ENCODE measurements at places on chromosomes 6 and 20.

- no peaks in the 10 kb centered on the region for H3K4me1 ChIP-seq
- no peak overlapping the region for H3K4me3 ChIP-seq
- H3K27ac ChIP-seq, result no peak overlapping the region
- DNase-seq, result peak; percentile 13
These were observed 855.8 kb downstream of the HACE1 start for GRCh38 chr6:104003803-104004516.

DNA sequence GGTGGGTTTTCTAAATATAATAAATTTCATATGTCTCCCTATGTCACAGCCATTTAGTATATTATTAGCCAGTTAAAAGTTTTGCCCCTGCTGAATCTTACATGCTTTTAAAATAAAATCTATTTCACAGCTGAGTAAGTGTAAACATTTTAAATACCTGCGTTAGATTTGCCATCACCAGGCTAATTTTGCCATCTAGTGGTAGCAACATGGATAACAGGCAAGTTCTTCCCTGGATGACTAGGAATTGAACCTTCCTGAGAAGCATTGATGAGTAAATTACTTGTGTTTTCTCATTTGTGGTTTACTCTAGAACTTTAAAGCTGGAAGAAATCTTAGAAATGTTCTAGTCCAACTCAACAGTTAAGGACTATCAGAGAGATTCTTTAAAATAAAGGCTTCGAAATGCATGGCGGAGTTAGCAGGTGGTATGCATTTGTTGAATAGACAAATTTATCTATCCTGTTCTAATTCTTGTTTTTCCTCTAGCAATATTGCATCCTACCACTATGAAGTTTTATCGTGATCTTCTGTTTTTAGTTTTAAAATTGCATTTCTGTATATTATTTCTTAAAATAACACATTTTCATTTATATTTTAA lies 2.6 kb downstream of the PRSS35 start:
- 0 out of 2 replicates have a peak, but pooled peaks cover 14% of the 10 kb centered on the region for H3K4me1 ChIP-seq
- peak; percentile 29 for DNase-seq

DNA sequence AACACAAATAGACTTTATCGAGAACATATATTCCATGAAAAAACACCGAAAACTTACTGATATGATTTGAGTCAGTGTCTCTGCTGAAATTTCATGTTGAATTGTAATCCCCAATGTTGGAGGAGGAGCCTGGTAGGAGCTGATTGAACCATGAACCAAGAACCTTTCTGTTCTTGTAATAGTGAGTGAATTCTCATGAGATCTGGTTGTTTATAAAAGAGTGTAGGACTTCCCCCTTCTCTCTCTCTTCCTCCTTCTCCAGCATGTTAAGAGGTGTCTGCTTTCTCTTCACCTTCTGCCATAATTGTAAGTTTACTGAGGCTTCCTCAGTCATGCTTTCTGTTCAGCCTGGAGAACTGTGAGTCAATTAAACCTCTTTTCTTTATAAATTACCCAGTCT lies 1289.3 kb upstream of the CITED2 start:
- H3K36me3 ChIP-seq, result no peaks in the 10 kb centered on the region
- H3K27me3 ChIP-seq, result no peaks in the 10 kb centered on the region
- DNase-seq, result no peak
- no peaks in the 10 kb centered on the region for H3K4me1 ChIP-seq
- no peak overlapping the region for H3K4me3 ChIP-seq

DNA sequence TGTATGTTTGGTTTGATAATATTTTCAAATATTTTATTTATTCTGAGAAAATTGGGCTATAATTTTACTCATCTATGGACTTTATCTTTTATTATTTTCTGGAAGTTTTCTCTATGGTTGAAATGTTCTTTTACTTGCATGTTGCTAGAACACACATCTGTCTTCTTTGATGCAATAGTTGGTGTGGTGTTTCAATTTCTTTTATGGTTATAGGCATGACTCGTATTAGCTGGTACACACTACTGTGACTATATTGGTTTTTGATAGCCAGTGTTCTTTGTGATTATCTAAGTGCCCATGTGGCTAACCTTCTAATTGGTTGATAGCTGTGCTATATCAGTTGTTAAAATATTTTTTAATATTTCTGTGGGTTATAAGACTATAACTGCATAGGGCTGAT lies 1343.3 kb upstream of the GJE1 start:
- no peak for DNase-seq
- H3K27me3 ChIP-seq, result no peaks in the 10 kb centered on the region
- H3K4me1 ChIP-seq, result no peaks in the 10 kb centered on the region
- no peak overlapping the region for H3K27ac ChIP-seq

DNA sequence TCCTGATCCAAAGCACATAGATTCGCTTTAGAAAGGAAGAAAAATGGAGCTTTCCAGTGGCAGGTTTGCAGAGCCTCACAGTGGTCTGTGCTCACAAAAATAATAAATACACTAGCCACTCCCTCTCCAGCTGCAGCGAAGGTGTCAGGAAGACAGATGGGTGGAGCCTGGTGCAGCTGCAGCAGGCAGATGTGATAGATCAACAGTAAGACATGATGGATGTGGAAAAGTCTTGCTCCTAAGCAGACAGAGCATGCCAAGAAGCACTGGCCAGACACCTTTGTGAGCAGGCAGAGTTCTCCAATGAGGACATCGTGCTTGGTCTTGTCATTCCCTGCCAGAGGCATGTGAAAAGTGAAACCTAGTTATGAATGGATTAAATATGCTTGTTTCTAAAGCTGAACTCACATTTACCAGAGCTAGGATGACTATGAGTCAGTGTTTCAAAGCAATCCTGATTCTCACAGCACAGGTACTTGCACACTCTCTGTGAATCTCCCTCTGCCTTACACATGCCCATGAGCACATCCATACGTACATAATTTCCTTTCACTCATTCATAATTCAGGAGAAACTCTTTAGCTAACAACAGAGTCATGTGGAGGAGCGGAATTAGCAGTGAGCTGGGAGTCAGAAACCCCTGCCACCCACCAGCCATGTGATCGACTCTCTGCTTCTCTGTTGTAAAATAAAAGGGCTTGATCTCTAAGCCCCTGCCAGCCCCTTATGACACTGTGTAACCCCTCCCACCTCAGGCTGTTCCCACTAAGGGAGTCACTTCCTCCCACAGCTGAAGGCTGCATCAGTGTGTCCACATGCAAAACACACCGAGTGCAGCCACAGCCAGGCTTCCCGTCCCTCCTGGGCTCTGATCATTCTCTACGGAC lies 111.2 kb downstream of the SCML4 start:
- no peaks in the 10 kb centered on the region for H3K36me3 ChIP-seq
- no peak for DNase-seq
- H3K27ac ChIP-seq, result no peak overlapping the region
- H3K27me3 ChIP-seq, result peaks cover 18% of the 10 kb centered on the region
- no peaks in the 10 kb centered on the region for H3K4me1 ChIP-seq
- no peak overlapping the region for H3K4me3 ChIP-seq

- no peak overlapping the region for H3K27ac ChIP-seq
- no peak overlapping the region for H3K4me3 ChIP-seq
- H3K36me3 ChIP-seq, result no peaks in the 10 kb centered on the region
- DNase-seq, result no peak
- no peaks in the 10 kb centered on the region for H3K4me1 ChIP-seq
These were observed 1.8 kb downstream of the EPHA7 start for GRCh38 chr6:93417421-93418013.

GRCh38 chr6:73525546-73526330 lies 4.9 kb upstream of the EEF1A1 start:
- H3K4me3 ChIP-seq, result no peak overlapping the region
- peaks cover 20% of the 10 kb centered on the region for H3K4me1 ChIP-seq
- H3K27ac ChIP-seq, result no peak overlapping the region

DNA sequence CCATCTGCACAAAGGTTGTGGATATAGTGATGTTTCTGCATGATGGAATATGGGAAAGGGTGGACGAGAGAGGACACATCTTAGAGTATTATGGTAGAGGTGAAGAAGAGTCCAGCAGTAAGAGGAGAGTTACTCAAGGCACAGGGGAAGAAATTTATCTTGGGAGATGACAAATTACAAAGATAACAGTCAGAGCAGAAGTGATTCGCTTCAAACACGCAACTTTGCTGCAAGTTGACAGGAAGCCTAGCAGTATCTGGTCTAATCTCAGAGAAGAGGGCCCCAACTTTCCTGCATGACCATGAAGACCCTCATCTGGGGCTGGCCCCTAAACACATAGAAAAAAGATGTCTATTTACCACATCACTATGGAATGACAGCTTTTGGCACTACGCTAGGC lies 1.2 kb upstream of the CALHM6 start:
- no peaks in the 10 kb centered on the region for H3K36me3 ChIP-seq
- no peak overlapping the region for H3K4me3 ChIP-seq
- peaks cover 20% of the 10 kb centered on the region for H3K27me3 ChIP-seq
- DNase-seq, result no peak

DNA sequence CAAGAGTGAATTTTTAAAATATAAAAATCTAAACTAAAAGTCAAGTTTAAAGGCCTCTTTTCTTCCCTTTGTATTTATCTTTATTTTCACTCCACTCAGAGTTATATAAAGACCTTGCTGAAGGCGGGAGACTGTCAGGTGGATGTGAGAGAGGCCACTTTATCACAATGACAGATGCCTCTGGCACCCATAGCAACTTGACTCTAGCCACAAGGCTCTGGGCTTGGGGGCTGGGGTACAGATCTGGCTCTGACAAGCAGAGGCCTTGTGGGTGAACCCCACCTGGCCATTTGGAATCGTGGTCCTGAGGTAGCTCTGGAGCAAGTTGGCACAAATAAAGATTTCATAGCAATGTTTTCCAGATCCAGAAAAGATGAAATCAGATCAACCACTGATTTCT lies 417.2 kb downstream of the RFPL4B start:
- H3K27ac ChIP-seq, result no peak overlapping the region
- H3K4me3 ChIP-seq, result no peak overlapping the region
- H3K36me3 ChIP-seq, result no peaks in the 10 kb centered on the region
- no peak for DNase-seq
- no peaks in the 10 kb centered on the region for H3K27me3 ChIP-seq

DNA sequence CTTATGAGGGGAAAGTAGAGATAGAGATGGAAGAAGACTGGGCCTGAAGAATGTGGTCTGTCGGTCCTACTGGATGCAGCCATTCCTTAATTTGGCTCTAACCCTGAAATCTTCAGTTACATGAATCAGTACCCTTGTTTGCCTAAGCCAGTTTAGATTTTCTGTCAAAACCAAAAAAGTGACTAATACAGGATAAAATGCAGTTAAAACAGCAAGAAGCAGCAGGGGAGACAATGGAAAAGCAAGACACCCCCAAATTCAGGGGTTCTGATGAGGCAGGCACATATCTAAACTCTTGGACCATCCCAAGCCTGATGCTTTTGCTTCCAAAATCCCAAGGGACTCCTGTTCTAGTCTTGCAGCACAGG lies 17.4 kb upstream of the UBE2V1 start:
- no peak overlapping the region for H3K27ac ChIP-seq
- peaks cover 65% of the 10 kb centered on the region for H3K36me3 ChIP-seq
- DNase-seq, result no peak
- peaks cover 7% of the 10 kb centered on the region for H3K4me1 ChIP-seq

DNA sequence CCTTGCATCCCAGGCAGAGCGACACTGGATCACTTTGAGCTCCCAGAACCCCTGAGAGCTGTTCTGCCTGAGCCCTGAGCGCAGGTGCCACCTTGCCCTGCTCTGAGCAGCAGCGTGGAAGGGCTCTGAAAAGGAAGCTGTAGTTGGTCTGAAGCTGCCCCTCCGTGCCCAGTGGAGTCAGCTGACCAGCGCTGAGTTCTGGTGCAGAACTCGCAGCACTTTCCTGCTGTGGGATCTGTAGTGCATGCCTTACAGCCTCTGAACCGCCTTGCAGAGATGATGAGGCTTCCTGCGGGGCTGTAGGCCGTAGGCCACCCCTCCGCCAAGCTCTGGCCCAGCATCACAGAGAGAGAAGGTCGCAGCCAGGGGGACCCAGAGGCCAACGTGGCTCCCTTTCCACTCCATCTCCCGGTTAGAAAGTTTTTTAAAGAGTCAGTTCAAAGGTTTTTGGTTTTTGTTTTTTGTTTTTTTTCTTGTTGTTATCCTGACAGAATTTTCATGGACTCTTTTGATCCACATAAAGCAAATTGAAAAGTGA lies 158.3 kb upstream of the CST7 start:
- H3K27ac ChIP-seq, result no peak overlapping the region
- no peak for DNase-seq
- peaks cover 43% of the 10 kb centered on the region for H3K27me3 ChIP-seq

GRCh38 chr6:80441131-80441530 lies 334.7 kb downstream of the BCKDHB start:
- no peak for DNase-seq
- no peaks in the 10 kb centered on the region for H3K36me3 ChIP-seq
- H3K4me1 ChIP-seq, result peaks cover 9% of the 10 kb centered on the region
- no peaks in the 10 kb centered on the region for H3K27me3 ChIP-seq
- no peak overlapping the region for H3K4me3 ChIP-seq
- H3K27ac ChIP-seq, result no peak overlapping the region
